ENCODE measurements at places on chromosomes 11 and 22. TPM values are rescaled to one million over a fixed set of nuclear protein-coding genes. Genes with fewer than 3 reads are reported as not detected.

The SPDYC gene
- polyA plus RNA-seq, result not detected

The GLYAT gene
- polyA plus RNA-seq, result not detected

The TBX1 gene
- 11.0 TPM for polyA plus RNA-seq

The NXPE2 gene
- not detected for polyA plus RNA-seq

The OR2AG1 gene
- not detected for polyA plus RNA-seq

The GLYATL1 gene
- not detected for polyA plus RNA-seq

The RAB39A gene
- not detected for polyA plus RNA-seq

The SYT13 gene
- polyA plus RNA-seq, result not detected

The GTSE1 gene
- 22.5 TPM for polyA plus RNA-seq

The BTG4 gene
- polyA plus RNA-seq, result not detected

The CAPN5 gene
- 17.0 TPM for polyA plus RNA-seq

The TMPRSS5 gene
- polyA plus RNA-seq, result 0.40 TPM

The EHF gene
- not detected for polyA plus RNA-seq

The C22orf42 gene
- not detected for polyA plus RNA-seq

The GLB1L3 gene
- polyA plus RNA-seq, result not detected

The P4HA3 gene
- polyA plus RNA-seq, result 34.1 TPM

The APOBEC3B gene
- 19.9 TPM for polyA plus RNA-seq

The NEFH gene
- polyA plus RNA-seq, result 0.59 TPM

The TPBGL gene
- not detected for polyA plus RNA-seq

The FAM83F gene
- not detected for polyA plus RNA-seq

The HIRA gene
- 18.1 TPM for polyA plus RNA-seq

The SORL1 gene
- 0.10 TPM for polyA plus RNA-seq

The KCNC1 gene
- polyA plus RNA-seq, result not detected

The HOATZ gene
- polyA plus RNA-seq, result not detected

The SOX10 gene
- polyA plus RNA-seq, result not detected

The SCGB1A1 gene
- polyA plus RNA-seq, result not detected

The MFRP gene
- polyA plus RNA-seq, result 0.03 TPM

The NRIP3 gene
- 3.7 TPM for polyA plus RNA-seq

The TRIM6 gene
- polyA plus RNA-seq, result 3.3 TPM

The FCHSD2 gene
- 17.7 TPM for polyA plus RNA-seq

The SEPTIN3 gene
- polyA plus RNA-seq, result 0.08 TPM

The ANO5 gene
- 0.32 TPM for polyA plus RNA-seq

The EIF4ENIF1 gene
- 22.4 TPM for polyA plus RNA-seq

The APOA5 gene
- polyA plus RNA-seq, result not detected

The IGLL1 gene
- polyA plus RNA-seq, result not detected

The CASP5 gene
- polyA plus RNA-seq, result not detected

The PIH1D2 gene
- polyA plus RNA-seq, result 0.51 TPM

The DDI1 gene
- polyA plus RNA-seq, result not detected

The MRGPRX4 gene
- polyA plus RNA-seq, result not detected

The TRIM29 gene
- polyA plus RNA-seq, result not detected

The COMT gene
- 537 TPM for polyA plus RNA-seq

The SESN3 gene
- polyA plus RNA-seq, result 1.6 TPM

The OR6T1 gene
- polyA plus RNA-seq, result not detected

The GDPD4 gene
- polyA plus RNA-seq, result not detected

The PLA2G3 gene
- 0.91 TPM for polyA plus RNA-seq

The LRRC75B gene
- polyA plus RNA-seq, result 22.0 TPM

The ZFPL1 gene
- 139 TPM for polyA plus RNA-seq

The YPEL4 gene
- 0.06 TPM for polyA plus RNA-seq

The SCUBE1 gene
- polyA plus RNA-seq, result 0.07 TPM

The TSPAN18 gene
- 32.0 TPM for polyA plus RNA-seq

The TMPRSS13 gene
- polyA plus RNA-seq, result 0.22 TPM

The MTNR1B gene
- not detected for polyA plus RNA-seq

The KDM4D gene
- 1.3 TPM for polyA plus RNA-seq

The MN1 gene
- polyA plus RNA-seq, result 3.7 TPM

The CRACR2B gene
- polyA plus RNA-seq, result 10.7 TPM

The TRPC6 gene
- not detected for polyA plus RNA-seq

Measured in endothelial cell of umbilical vein (primary cell).